ENCODE measurements at places on chromosomes 5 and 9.

DNA sequence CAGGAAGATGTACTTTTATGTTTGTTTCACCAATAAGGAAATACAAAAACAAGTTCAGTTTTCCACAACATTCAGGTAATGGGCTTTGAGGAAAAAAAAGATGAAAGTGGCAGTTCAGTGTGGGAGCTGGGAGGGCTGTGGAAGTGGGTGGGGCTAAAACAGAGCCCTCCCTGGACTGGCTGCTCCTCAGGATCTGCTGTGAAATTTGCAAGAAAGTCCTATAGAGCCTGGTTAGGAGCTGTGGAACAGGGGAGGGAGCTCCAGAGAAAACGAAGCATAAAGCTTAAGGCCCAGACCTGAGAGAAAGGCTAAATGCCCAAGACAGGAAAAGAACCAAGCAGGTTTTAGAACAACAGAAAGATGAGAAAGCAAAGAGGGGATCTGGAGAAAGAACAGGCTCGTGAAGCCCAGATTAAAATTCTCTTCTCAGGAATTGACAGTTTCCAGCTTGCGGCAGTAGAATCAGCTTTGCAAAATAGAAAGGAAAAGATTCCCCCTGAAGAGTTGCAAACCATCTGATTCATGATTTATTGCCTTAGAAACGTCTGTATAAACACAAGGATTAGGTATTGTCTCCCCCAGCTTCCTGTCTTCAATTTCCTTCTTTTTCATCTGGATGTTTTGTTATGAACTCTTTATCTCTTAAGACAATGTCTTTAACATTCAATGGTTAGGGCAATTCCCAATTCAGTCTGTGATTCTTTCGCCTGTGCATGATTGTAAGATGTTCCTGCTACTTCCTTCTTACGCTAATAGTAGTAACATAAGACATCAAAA, 26.3 kb upstream of the CRHBP start:
- DNase-seq, result no peak

- no peak for DNase-seq
Observed at GRCh38 chr5:153088538-153088937, 401.9 kb upstream of the GRIA1 start.

DNA sequence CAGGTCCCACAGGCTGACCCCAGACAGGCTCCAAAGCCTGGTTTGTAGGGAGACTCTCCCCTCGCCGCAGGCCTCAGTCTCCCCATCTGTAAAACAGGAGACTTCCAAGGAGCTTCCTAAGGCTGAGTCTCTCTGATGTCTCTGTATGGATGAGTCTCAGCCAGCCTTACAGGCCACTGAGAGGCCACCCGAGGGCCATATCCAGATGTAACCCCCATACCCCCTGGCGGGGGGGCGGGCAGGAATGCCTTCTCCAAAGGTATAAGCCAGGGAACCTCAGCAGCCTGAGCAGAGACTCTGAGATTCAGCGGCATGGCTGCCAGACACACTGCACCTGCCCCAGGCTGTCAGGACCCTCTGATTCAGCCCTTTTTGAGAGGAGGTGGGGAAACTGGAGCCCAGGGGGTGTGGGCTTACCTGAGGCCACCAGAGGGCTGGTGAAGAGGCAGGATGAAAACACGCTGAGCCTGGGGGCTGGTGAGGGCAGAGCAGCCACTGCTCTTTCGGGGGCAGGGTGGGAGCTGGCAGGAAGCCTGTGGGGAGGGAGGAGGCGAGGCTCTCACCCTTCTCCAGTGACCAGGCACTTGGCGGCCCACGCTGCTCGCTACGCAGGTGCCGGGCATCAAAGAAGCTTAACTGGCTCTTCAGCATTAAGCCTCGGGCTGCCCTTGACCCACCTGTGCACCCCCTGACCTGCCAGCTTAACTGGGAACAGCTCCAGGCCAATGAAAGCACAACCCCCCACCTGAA, 5.5 kb upstream of the SUSD3 start:
- no peak for DNase-seq

DNA sequence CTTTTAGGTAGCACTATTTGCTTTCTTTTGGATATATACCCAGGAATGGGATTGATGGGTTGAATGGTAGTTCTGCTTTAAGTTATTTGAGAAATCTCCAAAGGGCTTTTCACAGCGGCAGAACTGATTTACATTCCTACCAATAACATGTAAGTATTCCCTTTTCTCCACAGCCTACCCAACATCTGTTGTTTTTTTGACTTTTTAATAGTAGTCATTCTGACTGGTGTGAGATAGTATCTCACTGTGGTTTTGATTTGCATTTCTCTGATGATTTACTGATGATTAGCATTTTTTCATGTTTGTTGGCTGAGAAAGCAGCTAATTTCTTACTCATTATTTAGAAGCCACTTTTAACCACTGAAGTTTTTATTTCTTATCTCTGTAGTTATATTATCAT, 221.1 kb upstream of the ACTBL2 start:
- DNase-seq, result no peak

- DNase-seq, result no peak
Observed at GRCh38 chr5:151033217-151033934, 13.0 kb downstream of the GPX3 start.

DNA sequence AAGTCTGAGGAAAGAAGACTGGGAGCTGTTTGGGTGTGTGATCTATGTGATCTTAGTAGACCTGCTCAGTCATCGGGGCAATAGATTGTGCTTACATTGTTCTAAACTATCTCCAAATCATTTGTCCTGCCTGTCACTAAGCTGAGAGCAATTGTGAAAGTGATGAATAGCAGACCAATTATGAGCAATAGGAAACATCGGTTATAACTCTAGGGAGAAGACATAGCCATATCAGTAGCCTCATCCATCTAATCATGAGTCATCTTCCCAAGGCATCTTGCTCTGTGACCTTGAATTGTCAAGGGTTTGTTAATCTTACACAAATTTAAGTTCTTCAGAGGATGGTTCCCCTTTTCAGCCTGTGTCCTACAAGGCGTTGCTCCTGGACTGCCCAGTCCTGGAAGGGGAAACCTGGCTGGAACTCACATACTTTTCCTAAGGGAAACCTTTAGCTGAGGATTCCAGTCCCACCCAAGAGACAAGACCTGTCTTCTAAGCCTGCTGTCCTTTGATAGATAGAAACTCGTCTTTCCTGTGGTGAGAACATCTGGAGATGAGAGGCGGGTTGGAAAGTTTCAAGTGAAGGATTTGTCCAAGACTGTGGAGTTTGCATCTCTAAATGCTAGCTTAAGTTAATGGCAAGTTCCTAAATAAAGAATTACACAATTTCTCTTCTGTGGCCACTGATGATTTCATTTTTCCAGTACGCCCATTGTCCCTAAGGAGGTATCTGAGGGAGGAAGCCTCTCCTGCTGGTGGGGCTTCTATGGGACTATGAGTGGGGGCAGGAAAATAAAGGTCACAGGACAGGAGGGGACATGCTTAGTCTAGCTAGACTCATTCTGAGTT, 53.9 kb upstream of the TRIM32 start:
- no peak for DNase-seq

DNA sequence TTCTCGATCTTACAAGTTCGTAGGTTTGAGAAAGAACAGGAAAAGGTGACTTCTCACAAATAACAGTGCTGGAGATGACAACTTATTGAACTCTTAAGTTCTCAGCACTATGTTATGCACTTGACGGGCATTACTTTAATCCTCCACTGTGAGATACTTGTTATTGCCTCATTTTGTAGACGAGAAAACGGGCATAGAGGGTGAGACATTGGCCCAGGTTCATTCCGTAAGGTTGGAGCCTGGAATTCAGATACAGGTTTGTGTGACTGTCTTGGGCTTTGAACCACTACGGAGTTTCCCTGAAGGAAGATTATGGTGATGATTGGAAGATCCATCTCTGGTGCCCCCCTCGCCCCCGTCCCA, 657 bp downstream of the MAT2B start:
- DNase-seq, result no peak

GRCh38 chr9:130192382-130192999, 20.3 kb downstream of the NCS1 start:
- DNase-seq, result no peak

DNA sequence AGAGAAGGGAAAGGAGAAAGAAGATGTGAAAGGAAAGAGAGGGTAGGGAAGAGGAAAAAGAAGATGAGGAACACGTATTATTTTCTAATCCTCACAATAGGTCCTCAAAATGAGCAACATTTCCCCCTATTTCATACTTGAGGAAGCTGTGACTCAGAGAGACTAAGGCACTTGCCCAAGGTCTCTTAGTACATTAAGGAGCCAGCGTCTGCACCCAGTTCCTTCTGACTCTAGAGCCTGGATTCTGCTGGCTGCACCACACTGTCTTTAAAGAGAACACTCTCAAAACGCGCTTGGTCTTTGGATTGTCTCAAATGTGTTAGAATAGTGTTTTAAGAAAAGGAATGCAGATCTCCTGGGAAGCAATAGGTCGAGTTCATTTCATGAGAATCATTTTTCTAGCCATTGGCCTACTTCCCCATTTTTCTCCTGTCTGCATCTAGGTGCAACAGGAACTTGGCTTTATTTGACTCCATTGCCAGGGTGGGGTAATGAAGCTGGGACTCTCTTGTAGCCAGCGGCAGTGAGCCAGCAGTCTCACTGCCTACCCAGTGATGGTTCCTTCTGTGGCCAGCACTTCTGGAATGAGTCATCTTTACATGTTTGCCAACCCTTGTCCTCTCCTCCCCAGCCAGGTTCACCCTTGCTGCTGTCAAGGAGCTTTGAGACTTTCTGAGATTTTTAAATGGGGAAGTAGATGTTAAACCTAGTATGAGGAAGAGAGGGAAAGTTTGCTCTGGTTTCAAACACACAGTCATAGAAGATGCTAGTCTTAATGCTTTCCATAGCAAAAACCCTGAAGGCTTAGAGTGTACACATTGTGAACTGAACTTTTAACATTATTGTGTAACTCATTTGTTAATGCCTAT, 82.7 kb downstream of the DOCK8 start:
- DNase-seq, result no peak

- DNase-seq, result no peak
Observed at GRCh38 chr5:179772351-179772750, 21.4 kb upstream of the LTC4S start.

GRCh38 chr5:178389026-178389729, 156.6 kb upstream of the PHYKPL start:
- no peak for DNase-seq

GRCh38 chr5:57988813-57989212, 471.1 kb downstream of the PLK2 start:
- DNase-seq, result no peak

- DNase-seq, result no peak
Observed at GRCh38 chr9:19231126-19231903, 822 bp downstream of the DENND4C start.

DNA sequence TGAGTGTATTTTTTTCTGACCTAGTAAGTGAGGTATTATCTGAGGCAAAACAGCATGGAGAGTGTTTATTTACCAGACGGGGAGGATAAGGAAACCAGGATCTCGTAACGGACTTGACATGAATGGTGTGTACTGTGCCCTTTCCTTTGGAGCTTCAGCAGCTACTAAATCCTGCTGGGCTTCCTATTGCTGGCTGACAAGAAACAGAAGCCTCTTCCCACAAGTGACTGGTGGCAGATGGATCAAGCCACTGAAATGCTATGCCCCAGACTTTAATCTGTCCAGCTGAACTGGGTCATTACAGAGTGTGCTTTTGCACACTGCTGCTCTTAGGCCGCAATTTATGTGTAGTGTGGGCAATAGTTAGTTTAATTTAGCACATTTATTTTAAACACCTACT, 162.7 kb upstream of the MRPS30 start:
- DNase-seq, result peak; percentile 91

GRCh38 chr9:5357431-5358105, 17.9 kb upstream of the RLN1 start:
- DNase-seq, result no peak

DNA sequence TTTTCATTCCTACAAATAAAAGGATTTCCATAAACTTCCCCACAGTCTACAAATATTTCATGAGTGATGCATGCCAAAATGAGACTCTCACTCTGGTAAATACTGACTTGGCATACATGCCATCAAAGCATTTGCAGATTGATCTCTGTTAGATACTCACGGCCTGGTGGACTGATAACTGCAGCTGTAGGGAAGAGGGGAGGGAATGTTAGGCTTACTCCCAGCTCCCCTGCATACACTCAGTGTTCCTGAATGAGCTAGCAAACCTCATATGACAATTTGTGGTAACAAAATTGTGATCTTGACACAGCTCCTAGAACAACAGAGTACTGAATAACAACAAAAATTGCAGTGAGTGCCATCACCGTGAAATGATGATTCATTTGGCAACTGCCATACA, 435.3 kb downstream of the NR2F1-AS1 start:
- no peak for DNase-seq

GRCh38 chr5:180178531-180179441, 30.2 kb downstream of the RASGEF1C start:
- DNase-seq, result peak; percentile 40

DNA sequence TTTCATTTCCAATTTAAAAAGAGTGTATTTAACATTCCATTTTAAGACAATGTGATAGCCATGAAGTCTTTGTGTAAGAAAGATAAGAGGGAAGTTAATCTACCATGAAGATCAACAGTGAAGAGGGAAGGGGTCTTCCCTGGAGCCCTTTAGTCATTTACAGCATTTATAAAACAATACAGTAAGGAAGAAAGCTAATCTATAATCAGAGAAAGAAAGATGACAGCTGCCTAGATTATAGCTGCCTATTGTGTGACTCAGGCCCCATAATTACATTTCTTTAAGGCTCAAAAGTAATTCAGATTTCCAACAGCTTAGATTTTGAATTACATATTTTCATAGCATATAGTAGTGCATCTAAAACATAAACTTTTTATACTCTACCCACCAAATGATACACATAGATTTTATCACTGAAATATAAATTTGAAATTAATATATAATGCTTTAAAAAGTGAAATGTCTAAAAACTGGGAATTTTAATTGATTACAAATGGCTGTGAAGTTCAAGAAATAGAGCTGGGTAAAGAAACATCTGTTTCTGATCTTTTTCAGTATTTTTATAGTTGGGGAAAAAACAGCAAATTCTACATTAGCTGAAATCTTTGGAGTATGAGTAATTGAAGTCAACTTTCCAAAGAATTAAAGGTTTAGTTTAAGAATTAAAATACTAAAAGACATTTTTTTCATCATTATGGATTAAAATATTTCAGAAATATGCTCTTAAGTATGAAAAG, 89.6 kb downstream of the RIC1 start:
- DNase-seq, result no peak

GRCh38 chr5:35246900-35247647, 16.8 kb upstream of the PRLR start:
- DNase-seq, result no peak

- no peak for DNase-seq
Observed at GRCh38 chr9:124164811-124165210, 92.9 kb upstream of the NEK6 start.

DNA sequence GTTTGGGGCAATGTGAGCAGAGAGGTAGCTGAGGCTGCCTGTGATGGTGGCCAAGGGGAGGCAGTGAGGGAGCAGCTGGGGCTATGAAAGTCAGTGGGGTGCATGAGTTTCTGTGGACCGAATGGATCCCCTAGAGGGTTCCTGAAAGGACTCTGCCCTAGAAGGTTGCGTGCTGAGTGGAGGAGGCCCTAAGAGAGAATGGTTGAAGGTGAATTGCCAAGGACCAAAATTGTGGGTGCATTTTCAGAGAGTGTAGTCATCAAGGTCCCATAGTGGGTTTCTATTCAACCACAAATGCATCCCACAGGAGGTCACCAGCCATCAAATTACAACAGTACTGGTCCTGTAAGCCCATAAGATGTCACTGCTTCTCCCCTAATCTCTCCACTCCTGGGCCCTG, 298.3 kb downstream of the CDK5RAP2 start:
- no peak for DNase-seq
